ENCODE measurements at places on chromosomes 7 and 10.
A peak's percentile ranks its signal among the peaks of the same experiment; 100 is the strongest.

DNA sequence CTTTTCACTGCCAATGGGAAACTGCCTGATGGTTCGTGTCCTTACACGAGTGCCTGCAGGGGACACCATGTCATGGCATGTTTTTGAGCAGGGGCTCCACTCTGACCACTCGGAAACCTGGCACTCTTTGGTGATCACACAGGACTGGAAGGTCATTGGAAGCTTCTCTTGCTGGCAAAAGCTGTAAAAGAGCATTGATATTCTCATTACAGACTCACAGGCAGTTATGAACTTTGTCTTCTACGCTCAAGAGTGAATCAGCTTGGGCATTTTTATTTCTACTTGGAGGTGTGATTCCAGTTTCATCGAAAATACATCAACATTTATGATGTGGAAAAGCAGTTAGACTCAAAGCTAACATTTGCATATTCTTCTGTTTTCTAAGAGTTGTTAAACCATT is 238.7 kb downstream of the THSD7A start:
- DNase-seq, result no peak

- DNase-seq, result no peak
Observed at GRCh38 chr10:71345694-71346093, 26.6 kb downstream of the SLC29A3 start.

DNA sequence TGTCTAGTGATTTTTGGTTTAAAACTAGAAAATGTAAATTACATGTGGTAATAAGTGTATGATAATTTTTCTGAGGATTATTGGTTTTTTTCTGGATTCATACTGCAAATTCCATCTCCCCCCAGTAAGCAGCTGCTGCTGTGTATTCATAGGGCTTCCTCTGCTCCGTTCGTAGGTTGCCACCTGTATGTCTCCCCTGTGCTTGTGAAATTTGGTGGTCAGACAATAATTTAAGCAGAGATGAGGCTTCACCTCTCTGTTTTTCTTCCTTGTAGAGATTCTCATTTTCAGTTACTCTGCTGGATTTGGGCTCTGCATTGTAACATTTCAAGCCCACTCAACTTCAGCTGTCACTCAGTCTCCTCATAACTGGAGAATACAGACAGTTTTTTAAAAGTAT is 50.9 kb downstream of the FOXI2 start:
- DNase-seq, result no peak

DNA sequence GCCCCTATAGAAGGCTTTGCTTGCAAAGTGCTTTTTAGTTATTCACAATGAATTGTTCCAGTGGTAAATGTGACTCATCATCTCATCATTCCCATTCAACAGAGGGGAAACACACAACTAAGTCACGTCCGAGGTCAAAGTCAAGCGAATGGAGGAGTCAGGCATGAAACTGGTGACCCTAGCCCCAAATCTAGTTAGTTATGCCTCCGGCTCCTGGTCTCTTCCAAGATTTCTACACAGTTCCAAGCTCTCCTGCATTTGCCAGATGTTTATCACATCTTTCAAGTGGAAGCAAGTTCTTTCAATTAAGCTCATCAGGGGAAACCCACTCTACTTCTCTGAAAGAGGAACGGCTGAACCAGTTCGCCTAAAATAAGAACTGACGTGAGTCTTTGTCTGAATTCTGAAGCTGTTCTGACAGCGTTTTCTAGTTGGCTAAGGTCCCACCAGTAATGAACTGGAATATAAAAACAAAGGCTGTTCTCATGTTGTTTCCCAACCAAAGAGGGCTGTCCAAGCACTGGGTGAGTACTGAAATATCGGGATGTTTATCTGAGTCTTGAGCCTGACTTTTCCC is 140.9 kb upstream of the NRBF2 start:
- no peak for DNase-seq

GRCh38 chr7:52944921-52945320 is 90.5 kb upstream of the POM121L12 start:
- DNase-seq, result no peak

DNA sequence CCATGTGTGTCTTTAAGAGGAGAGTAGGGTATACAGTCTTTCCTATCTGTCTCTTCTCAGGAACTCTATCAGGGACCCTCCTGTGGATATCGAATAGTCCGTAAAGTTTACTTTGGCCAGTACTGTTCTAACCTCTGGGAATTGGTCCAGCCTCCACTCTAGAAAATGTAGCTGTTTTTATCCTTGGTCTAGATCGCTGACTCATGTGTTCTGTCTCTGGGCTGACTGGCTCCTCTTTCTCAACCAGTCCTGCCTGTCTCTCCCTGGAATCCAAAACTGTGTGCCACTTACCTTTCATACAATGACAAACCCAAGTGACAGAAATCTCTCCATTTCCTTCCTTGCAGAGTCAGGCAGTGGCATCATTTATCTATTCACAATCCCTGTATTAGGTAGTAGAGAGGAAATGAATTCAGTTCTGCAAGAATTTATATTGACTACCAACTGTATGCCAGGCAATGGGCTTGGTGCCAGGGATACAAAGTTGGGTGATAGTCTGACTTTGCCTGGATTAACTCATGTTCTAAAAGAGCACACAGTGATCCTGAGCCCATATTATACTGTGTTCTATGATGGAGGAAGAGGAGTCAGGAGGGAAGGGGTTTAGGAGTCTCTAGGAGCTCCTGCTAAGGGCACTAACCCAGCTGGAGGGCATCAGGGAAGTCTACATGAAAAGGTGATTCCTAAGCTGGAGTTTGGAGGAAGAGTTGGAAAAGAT is 232.7 kb downstream of the LRMDA start:
- no peak for DNase-seq

- no peak for DNase-seq
Observed at GRCh38 chr10:88237896-88238614, 345.1 kb downstream of the RNLS start.

GRCh38 chr7:37786741-37787569 is 61.4 kb upstream of the NME8 start:
- DNase-seq, result no peak

GRCh38 chr10:19041171-19041570 is 7.4 kb upstream of the MALRD1 start:
- DNase-seq, result no peak

- DNase-seq, result no peak
Observed at GRCh38 chr10:101774589-101775272, 1.2 kb downstream of the FGF8 start.

DNA sequence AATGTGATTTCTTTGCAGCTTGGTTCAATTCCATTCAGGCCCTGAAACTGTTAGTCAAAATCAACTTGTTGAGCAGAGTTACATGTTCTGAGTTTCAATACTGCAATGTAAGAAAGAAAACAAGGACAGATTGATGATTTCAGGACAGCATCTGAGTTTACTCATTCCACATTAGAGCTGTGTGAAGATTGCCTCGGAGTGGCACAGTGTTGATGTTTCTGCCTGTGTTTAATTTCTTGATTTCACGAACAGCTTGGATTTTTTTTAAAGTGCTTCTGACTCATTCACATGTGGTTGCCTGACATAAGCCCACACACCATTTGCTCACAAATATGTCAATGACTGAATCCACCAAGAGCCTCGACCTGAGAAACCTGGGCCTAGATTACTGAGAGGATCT is 101.2 kb upstream of the PARD3 start:
- DNase-seq, result no peak

GRCh38 chr7:131530137-131530536 is 26.3 kb downstream of the PODXL start:
- no peak for DNase-seq

DNA sequence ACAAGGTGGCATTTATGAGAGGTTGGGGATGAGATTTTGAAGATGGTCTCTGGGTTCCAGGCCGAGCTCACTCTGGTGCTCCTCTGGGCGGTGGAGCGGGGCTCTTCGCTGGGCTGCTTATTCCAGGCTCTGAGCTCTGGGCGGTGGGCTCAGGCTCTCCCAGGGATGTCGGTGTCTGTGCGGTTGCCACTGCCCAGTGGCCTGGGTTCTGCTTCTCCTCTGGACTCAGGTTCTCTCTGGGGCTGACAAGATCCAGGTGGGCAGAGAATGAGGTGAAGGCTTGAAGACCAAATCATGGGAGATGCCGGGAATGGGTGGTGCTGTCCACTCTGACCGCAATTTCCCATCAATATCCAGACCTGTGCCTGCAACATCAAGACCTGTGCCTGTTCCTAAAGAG is 40.6 kb downstream of the RBAK start:
- DNase-seq, result no peak

- DNase-seq, result no peak
Observed at GRCh38 chr7:130593033-130593432, 75.5 kb downstream of the COPG2 start.

- peak; percentile 40 for DNase-seq
Observed at GRCh38 chr10:92239600-92240288, 51.1 kb downstream of the CPEB3 start.

GRCh38 chr7:135756191-135756590 is 7.6 kb upstream of the FAM180A start:
- no peak for DNase-seq

DNA sequence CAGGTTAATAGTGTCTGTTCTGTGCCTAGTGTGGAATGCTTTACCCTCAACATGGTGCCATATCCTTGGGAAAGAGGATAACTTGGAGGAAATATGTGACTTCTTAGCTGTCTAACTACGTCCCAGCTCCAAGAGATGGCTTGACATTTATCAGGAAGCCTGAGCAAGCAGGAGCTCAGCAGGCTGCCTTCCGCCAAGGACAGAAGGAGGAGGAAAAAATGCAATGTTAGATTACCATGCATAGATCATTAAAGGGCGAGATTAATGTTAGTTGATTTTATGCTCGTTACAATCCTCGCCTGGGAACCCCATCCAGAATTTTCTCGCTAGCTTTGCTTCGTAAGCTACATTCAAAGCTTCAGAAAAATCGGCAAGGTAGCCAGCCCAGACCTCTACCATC is 97.8 kb downstream of the GFRA1 start:
- DNase-seq, result no peak

DNA sequence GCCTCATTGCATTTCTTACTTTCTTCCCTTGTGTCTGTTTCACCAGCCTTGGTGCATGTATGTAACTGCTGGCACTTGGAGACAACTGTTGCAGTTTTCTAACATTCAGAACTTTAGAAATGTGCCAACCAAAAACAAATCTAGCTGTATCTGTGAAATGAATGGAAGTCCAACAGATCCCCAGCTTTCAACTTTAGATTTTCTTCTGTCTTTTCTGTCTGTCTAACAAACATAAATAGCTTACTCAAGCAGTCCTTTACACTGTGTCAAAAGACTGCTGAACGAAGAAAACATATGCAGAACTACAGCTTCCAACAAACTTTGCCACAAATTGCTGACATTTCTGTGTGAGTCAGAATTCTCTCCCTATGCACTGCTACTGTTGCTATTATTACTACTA is 30.9 kb downstream of the SORCS1 start:
- DNase-seq, result no peak

DNA sequence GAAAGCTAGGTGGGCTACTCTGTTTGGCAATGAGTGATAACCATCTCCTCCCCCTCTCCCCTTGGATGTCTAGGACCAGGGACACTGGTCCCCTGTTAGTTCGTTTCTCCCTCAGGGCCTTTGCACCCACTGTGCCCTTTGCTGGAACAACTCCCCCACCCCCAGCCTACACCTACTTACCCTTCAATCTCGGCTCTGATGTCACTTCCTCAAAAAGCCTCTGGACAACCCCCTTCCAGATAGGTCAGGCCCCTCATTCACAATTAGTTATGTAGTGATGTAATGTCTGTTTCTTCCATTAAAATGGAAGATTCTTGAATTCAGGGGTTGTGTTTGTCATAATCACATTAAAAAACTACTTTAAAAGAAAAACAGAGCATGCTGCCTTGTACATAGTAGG is 152.9 kb downstream of the SNX10 start:
- DNase-seq, result no peak

- DNase-seq, result no peak
Observed at GRCh38 chr7:149741629-149742028, 31.8 kb downstream of the ZNF467 start.

DNA sequence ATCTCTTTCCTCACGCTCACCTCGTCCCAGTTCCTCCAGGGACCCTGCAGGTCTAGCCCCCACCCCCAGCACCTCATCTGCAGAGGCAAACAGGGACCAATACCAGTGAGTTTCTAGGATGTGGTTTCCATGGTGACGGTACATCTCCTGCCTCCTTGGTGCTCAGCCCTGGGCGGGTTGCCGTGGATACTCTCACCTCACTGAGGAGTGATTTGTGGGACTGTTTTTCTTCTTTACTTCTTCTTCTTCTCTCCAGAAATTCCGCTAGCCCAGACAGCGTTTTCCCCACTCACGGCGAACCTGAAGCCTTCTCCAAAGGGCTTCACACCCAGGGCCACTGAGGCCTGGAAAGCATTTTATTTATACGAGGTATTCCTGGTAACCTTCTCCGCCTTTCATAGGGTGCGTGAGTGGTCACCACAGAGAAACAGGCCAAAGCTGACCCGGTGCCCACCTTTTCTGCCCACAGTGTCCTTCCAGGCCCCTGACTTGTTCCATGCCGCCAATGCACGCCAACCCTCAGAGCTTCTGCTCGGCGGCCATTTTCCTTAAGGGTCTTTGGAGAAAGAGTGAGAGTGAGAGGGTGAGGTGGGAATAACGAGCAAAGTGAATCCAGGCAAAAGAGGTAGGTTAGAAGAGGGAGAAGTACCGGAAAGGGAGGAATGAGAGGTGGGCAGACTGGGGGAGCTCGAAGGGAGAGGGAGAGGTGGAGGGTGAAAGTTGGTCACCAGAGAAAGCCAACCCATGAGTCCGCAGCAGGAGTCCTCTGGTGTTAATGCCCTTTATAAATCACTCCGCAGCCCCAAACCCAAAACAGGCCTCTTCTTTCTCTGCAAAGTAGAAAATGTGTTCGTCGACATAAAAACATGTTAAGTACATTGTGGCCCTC is 15.5 kb downstream of the FAM241B start:
- no peak for DNase-seq

GRCh38 chr7:11950281-11950680 is 118.3 kb upstream of the THSD7A start:
- DNase-seq, result no peak

DNA sequence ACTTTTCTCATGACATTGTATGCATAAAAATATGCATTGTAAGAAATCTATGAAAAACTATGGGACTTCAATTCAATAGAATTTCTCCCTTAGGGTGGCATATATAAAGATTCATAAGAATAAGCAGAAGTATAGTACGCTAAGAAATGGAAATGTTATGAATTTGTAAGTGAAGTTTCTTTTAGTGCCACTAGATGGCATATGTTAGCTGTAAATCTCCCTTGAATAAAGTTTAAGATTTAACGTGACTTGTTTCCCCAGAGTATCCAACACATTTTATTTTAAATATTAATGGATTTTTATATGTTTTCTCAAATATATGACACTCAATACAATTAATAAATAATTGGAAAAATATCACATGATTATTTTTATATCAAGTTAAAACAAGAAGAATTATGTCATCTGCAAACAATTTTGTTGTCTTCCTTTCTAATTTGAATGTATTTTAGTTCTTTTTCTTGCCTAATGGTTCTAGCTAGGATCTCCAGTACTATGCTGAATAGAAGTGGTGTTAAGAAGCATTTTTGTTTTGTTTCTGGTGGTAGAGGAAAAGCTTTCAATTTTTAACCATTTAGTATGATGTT is 287.2 kb downstream of the HGF start:
- no peak for DNase-seq

GRCh38 chr7:92528188-92528957 is at the start of the genes PEX1 and RBM48:
TSS of gene PEX1 (minus strand) at chr7:92528520. CDS start at chr7:92528435, 85 bp downstream.
TSS of gene RBM48 (plus strand) at chr7:92528795. CDS start at chr7:92528814, 19 bp downstream.
- DNase-seq, result peak; percentile 96
